ENCODE measurements at places on chromosomes 2 and 18. TPM values are rescaled to one million over a fixed set of nuclear protein-coding genes. Genes with fewer than 3 reads are reported as not detected.

The SRD5A2 gene
- total RNA-seq = not detected

DNA sequence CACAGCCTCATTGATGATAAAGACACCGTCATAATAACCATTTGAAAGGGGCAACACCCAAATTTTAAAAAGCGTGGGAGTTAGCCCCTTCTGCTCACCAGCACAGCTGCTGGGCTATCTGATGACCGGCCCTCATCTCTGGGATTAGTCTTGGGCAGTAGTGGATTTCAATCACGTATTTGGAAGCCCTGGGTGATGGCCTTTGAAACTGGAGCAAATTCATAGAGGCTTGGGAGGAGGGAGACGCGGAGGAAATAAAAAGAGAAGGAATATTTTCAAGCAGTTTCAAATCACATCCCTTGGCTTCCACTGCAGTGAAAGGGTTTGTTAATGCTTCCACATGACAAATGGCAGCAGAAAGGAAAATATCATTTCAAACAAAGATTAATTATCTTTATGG, 357.8 kb downstream of the ZNF516 start:
- DNase-seq = no peak
- no peaks in the 10 kb centered on the region for H3K4me1 ChIP-seq
- H3K27me3 ChIP-seq = no peaks in the 10 kb centered on the region
- no peaks in the 10 kb centered on the region for H3K36me3 ChIP-seq
- no peak overlapping the region for H3K27ac ChIP-seq
- no peak overlapping the region for H3K4me3 ChIP-seq

The LYPD1 gene
- total RNA-seq = not detected

GRCh38 chr2:27494284-27494943, 586 bp downstream of the FNDC4 start:
- H3K27me3 ChIP-seq = peaks cover 31% of the 10 kb centered on the region
- H3K4me3 ChIP-seq = no peak overlapping the region
- no peak for DNase-seq

- H3K27me3 ChIP-seq = no peaks in the 10 kb centered on the region
- H3K4me3 ChIP-seq = no peak overlapping the region
- no peak for DNase-seq
- H3K27ac ChIP-seq = no peak overlapping the region
- H3K36me3 ChIP-seq = no peaks in the 10 kb centered on the region
Observed at GRCh38 chr2:118430510-118431164, 342.4 kb downstream of the INSIG2 start.

GRCh38 chr2:241885946-241886643, 16.6 kb downstream of the RTP5 start:
- H3K36me3 ChIP-seq = no peaks in the 10 kb centered on the region
- no peak overlapping the region for H3K27ac ChIP-seq

- H3K4me1 ChIP-seq = peaks cover 33% of the 10 kb centered on the region
- no peak for DNase-seq
- H3K4me3 ChIP-seq = no peak overlapping the region
- H3K27ac ChIP-seq = no peak overlapping the region
- no peaks in the 10 kb centered on the region for H3K36me3 ChIP-seq
Observed at GRCh38 chr2:199465390-199465789, 7.7 kb upstream of the SATB2 start.

GRCh38 chr2:54624591-54625071, 98.8 kb upstream of the EML6 start:
- no peaks in the 10 kb centered on the region for H3K4me1 ChIP-seq
- no peak overlapping the region for H3K4me3 ChIP-seq
- no peak for DNase-seq
- no peaks in the 10 kb centered on the region for H3K27me3 ChIP-seq
- H3K27ac ChIP-seq = no peak overlapping the region

The ATG4B gene
- total RNA-seq = 87.7 TPM

DNA sequence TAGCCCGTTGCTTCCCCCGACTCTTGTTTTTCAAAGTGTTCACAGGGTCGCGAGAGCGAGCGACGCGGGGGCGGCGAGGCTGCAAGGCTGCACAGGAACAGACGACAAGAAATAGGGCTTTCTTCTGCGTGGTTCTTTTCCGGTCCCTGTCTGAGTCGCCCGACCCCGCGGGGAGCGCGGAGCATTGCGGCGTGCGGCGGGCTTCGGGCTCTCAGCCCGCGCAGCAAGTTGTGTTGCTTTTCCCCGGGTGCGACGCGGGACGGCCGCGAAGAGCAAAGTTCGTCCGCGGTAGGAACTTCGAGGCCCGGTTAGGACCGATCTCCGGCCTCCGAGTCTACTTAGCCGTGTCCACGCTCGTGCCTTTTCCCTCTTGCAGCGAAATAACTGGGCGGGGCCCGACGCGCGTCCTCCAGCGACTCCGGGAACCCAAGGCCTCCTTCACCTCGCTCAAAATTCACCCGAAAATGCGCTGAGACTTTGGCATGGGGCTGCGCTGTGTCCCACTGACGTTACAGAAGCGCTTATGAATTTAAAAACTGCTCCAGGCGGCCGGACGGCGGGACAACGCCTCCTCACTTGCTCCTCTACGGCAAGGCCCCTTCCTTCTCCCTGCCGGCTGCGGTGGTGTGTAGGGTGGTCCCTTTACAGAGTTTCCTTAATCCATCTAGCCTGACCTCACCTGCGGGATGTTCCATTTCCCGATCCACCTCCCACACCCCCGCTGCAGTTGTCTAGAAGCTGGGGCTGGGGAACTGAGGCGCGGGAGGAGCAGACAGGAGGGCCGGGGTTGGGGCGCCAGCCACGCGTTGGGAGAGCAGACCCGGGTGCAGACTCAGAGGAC, 1.5 kb upstream of the BCL2L11 start:
- peak; percentile 31 for DNase-seq
- H3K4me1 ChIP-seq = peaks cover 47% of the 10 kb centered on the region
- H3K27ac ChIP-seq = no peak overlapping the region
- H3K36me3 ChIP-seq = no peaks in the 10 kb centered on the region
- peaks cover 38% of the 10 kb centered on the region for H3K27me3 ChIP-seq

DNA sequence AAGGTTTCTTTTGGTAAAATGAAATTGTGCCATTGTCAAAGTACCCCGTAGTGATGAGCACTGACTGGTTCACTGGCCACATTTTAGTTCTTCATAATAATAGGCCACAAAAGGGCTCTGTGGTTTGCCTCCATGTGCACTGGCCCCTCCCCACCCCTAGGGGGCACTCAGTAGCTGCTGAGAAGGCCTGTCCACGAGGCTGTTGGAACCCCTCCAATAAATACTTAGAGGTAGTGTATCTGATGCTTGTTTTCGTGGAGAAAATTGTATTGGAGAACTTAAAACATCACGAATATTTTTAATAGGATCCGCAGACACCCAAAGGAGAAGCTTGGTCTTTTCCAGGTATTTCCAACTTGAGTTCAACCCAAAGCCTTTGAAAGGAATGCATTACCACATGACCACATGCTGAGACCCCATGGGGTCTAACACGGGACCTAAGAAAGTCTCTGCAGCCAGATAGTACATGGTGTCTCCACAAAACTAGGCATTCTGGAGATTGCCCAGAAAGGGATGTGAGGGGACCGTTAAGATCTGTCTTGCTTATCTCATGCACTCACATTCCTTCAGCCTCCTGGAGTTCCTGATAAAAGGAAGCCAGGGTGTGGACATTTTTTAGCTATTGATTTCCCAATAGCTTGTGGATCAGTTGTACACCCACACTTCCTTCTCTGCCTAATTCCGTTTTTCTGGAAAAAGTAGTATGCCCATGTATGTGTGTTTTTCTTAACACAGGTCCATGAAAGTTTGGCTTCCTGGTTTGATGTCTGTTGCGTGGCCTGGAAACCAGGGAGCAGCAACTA, 28.5 kb upstream of the NOSTRIN start:
- H3K4me3 ChIP-seq = no peak overlapping the region
- no peak for DNase-seq
- H3K36me3 ChIP-seq = no peaks in the 10 kb centered on the region

- no peak for DNase-seq
- no peaks in the 10 kb centered on the region for H3K27me3 ChIP-seq
- H3K4me1 ChIP-seq = no peaks in the 10 kb centered on the region
- no peak overlapping the region for H3K4me3 ChIP-seq
- no peaks in the 10 kb centered on the region for H3K36me3 ChIP-seq
Observed at GRCh38 chr2:64165706-64166105, 21.5 kb upstream of the PELI1 start.

DNA sequence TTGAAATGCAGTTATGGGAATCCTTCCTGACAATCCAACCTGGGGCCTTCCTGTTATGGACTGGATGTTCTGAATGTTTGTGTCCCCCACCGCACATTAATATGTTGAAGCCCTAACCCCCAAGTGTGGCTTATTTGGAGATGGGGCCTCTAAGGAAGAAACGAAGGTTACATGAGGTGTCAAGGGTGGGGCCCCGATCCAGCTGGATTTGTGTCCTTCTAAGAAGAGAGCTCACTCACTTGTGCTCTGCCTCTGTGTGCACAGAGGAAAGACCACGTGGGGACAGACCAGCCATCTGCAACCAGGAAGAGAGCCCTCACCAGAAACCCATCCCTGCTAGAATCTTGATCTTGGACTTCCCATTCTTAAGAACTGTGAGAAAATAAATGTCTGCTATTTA, 44.4 kb downstream of the MAP3K19 start:
- no peak overlapping the region for H3K27ac ChIP-seq
- H3K27me3 ChIP-seq = no peaks in the 10 kb centered on the region
- no peaks in the 10 kb centered on the region for H3K4me1 ChIP-seq
- no peak for DNase-seq
- H3K4me3 ChIP-seq = no peak overlapping the region
- no peaks in the 10 kb centered on the region for H3K36me3 ChIP-seq

DNA sequence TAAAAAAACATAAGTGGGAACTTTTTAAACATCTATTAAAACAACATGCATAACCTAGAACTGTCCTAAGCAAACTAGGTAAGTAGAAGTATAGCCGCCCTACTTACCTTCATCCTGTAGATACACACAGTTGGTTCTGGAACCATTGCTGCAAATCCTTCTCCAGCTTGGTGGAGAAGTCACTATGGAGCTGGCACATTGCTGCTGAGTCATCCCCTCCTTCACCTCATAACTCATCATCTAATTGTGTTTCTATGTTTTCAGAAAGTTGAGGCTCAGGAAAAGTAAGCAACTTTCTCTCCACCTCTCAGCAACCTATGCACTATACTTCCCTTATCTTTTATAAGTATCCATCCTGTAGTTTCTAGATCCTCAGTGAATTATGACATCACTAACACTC, 269.8 kb upstream of the MMADHC start:
- H3K36me3 ChIP-seq = no peaks in the 10 kb centered on the region
- no peak overlapping the region for H3K27ac ChIP-seq
- H3K27me3 ChIP-seq = no peaks in the 10 kb centered on the region

GRCh38 chr2:204860274-204860673, 315.0 kb downstream of the PARD3B start:
- H3K4me3 ChIP-seq = no peak overlapping the region
- no peaks in the 10 kb centered on the region for H3K27me3 ChIP-seq
- no peak for DNase-seq
- no peaks in the 10 kb centered on the region for H3K36me3 ChIP-seq
- H3K4me1 ChIP-seq = no peaks in the 10 kb centered on the region
- no peak overlapping the region for H3K27ac ChIP-seq

DNA sequence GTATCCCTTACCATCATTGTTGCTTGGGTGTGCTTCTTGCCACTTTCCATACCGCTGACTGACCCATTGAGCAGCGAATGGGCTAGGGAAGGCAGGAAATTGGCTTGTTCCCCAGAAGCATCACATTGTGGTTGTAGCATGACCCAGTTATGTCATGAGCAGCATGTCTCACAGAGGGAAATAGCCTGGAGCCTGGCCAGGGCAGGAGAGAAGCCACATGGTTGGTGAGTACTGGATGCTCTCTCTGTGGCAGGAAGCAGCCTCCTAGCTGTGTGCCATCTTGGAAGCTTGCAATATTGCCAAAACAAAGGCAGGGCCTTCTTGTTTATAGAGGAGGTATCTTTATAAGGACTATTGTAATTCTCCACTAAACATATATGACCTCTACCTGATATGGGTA, 482.6 kb downstream of the PIK3C3 start:
- no peak for DNase-seq
- H3K4me3 ChIP-seq = no peak overlapping the region
- H3K27ac ChIP-seq = no peak overlapping the region
- no peaks in the 10 kb centered on the region for H3K36me3 ChIP-seq
- H3K4me1 ChIP-seq = no peaks in the 10 kb centered on the region

GRCh38 chr2:165933211-165933910, 20.2 kb downstream of the TTC21B start:
- no peak for DNase-seq
- no peaks in the 10 kb centered on the region for H3K27me3 ChIP-seq
- no peaks in the 10 kb centered on the region for H3K4me1 ChIP-seq
- no peak overlapping the region for H3K4me3 ChIP-seq
- peaks cover 12% of the 10 kb centered on the region for H3K36me3 ChIP-seq

DNA sequence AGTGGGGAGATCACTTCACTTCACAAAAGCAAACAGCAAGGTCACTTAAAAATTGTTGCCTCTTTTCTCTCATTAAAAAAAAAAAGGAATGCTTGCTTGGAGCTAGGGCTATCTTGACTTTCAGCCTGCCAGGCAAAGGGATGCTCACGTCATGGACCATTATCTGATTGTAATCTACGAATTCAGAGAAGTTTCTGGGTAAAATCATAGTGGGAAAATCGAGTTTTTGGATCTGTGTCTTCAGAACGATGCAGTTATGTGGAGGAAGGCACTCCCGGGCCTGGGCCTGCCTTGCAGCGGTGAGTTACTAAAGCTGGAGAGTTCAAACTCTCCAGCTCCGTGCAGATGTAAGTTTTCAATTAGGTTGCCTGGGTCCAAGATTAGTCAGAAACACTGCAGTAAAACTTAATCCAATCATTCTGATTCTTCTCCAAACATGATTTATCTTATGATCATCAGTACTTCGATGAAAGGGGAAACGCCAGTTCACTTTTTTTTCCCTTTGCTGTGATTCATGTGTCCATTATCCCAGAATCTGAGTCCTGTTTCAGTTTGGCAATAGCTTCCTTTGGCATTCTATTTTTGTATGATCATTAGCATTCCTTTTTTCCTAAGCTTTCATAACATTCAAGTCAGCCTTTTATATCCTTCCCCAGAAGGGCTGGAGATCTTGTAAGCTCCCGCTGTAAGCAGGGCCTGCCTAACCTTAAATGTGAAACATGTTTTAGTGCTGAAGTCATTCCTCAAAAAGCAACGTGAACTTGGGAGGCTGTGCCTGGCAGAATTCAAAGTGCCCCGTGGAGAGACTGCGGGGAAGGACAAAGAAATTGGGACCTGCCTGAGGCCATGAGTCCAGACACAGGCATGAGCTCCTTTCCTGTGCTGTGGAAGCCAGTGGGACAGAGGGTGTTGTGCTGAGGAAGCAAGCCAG, 119.3 kb upstream of the TWIST2 start:
- no peaks in the 10 kb centered on the region for H3K27me3 ChIP-seq
- H3K4me1 ChIP-seq = no peaks in the 10 kb centered on the region
- no peaks in the 10 kb centered on the region for H3K36me3 ChIP-seq

- no peaks in the 10 kb centered on the region for H3K27me3 ChIP-seq
- no peak overlapping the region for H3K4me3 ChIP-seq
- no peak for DNase-seq
- peaks cover 16% of the 10 kb centered on the region for H3K4me1 ChIP-seq
- H3K27ac ChIP-seq = no peak overlapping the region
Observed at GRCh38 chr2:35973132-35973736, 382.3 kb upstream of the CRIM1 start.

DNA sequence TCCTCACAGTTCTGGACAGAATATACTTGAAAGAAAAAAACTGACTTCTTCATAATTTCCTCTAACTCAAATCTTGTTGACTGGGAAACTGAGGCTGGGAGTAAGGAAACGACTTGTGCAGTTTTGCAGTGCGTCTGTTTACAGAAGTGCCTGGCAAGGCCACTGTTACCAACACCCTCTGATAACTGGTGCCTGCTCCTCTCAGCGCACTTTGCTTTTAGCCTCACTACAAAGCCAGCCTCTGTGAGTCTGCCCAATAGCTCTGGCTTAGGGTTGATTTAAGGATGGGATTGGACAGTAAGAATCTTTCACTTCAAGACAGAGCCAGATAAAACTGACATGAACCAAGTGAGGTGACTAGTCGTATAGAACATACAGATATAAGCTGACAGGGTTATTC, 410.8 kb downstream of the PTPRM start:
- H3K4me1 ChIP-seq = no peaks in the 10 kb centered on the region
- no peak for DNase-seq
- H3K27ac ChIP-seq = no peak overlapping the region
- H3K4me3 ChIP-seq = no peak overlapping the region
- no peaks in the 10 kb centered on the region for H3K36me3 ChIP-seq

All from CD4-positive, alpha-beta memory T cell (primary cell).